Heart right ventricle (tissue), 16 donors: ENCODE measurements at places on chromosomes 11 and 22. TPM values are rescaled to one million over a fixed set of nuclear protein-coding genes. Genes with fewer than 3 reads are reported as not detected.

Gene SYT7
- 19.4 TPM for polyA plus RNA-seq

Gene OR52A1
- not detected for polyA plus RNA-seq

Gene TRPC6
- 0.43 TPM for polyA plus RNA-seq

GRCh38 chr22:39845529-39845928 is 48.0 kb downstream of the ENTHD1 start:
- DNase-seq: no peak

GRCh38 chr22:37739611-37740049 is 42.8 kb downstream of the TRIOBP start:
- no peak for DNase-seq

GRCh38 chr22:33873186-33873585 is 47.1 kb downstream of the LARGE1 start:
- DNase-seq: peak; percentile 72

DNA sequence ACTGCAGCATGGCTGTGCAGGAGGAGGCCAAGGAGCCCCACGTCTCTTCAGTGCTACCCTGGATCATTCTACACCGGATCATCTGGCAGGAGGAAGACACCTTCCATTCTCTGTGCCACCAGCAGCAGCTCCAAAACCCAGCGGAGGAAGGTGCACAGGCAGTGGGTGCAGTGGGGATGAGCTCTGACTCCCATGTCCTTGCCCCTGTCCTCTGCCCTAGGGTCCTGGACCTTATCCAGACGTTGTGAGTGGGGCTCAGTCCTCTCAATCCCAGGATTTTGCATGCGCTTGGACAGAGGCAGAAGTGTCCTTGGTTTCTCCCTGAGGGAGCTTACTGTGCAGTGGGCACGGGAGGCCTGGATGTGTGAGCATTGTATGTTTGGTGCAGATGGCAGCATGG is 61.3 kb downstream of the CABIN1 start:
- no peak for DNase-seq

DNA sequence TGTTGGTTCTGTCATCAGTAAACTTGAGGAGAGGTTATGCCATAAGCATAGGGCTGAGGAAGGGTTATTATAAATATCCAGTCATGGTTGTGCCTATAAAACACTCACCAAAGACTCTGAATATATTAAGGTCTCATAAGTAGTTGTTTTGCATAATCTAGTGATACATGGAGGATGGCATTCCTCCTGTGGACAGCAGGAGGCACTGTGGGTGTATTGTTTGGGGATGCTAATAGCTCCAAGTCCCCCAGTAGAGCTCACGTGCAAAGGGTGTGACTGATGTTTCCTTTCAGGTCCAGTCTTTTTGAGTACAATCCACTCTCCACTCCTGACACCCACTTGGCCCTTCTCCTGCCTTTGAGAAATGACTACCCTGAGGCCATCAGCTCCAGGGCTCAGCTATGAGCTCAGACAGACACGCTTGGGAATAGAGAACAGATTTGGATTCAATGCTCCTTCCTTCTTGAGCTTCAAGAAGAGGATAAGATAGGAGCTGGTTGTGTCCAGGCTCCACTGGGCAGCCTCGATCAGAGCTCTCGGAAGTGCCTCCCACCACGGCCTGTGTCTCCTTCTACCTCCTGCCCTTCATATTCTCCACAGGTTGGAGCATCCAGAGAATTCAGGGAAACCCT is 85.2 kb upstream of the IGLL5 start:
- no peak for DNase-seq

- peak; percentile 64 for DNase-seq
Measured at GRCh38 chr11:58900479-58901420, 38.5 kb upstream of the GLYATL1 start.

DNA sequence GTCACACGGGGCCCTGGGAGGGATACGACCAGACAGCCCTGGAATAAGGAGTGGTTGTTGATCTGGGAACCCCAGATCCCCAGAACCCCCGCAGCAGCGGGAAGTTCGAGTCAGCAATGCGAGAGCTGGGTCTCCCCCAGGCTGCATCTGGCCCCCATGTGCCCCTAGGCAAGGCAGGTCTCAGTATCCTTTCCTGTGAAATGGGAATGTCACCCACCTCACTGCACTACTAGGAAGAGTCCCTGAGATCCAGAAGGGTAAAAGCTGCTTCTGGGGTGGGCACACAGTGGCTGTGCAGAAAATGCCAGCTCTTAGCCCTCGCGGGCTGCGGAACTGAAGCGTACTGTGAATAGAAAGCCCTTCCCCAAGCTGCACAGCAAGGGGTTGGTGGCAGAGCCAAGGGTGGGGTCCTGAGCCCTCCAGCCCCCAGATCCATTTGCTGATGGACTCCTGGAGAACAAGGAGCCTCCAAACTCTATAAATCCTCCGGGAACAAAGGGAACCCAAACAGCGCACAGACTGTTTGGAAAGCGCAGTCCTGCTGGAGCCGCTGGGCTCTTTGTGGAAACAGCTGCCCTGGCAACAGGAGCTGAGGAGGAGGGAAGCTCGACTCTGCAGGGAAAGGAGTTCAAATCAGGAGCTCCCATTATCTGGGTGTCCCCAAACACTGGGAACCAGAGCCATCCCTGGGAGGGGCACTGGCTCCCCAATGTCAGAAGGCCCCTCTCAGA is 68.2 kb upstream of the SHISAL1 start:
- no peak for DNase-seq

- DNase-seq: peak; percentile 16
Measured at GRCh38 chr11:91926965-91927364, 297.7 kb upstream of the FAT3 start.

DNA sequence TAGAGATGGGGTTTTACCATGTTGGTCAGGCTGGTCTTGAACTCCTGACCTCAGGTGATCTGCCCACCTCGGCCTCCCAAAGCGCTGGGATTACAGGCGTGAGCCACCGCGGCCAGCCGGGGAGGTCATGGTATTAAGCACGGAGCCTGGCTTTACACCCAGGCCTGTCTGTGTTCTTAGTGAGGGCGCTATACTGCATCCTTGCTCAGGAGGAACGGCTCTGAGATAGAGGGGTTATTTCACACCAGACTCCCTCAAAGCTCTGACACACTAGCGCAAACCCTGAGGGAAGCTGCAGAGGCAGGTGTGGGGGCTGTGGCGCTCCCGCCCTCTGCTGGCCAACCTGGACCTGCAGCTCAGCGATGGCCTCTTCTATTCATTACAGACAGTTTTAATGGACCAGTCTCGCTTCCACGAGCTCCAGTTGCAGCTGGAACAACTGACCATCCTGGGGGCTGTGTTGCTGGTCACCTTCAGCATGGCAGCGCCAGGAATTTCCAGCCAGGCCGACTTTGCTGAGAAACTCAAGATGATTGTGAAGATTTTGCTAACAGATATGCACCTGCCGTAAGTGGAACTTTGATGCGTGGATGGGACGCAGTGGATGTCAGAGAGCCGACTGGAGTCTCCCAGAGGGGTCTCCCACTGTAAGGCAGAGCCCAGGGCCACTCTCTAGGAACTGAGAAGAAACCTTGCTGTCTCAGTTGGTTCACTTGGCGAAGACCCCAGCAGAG is 26.2 kb downstream of the TCP11L1 start:
- DNase-seq: peak; percentile 54

- peak; percentile 46 for DNase-seq
Measured at GRCh38 chr22:50304528-50305392, 2.7 kb downstream of the PLXNB2 start.

DNA sequence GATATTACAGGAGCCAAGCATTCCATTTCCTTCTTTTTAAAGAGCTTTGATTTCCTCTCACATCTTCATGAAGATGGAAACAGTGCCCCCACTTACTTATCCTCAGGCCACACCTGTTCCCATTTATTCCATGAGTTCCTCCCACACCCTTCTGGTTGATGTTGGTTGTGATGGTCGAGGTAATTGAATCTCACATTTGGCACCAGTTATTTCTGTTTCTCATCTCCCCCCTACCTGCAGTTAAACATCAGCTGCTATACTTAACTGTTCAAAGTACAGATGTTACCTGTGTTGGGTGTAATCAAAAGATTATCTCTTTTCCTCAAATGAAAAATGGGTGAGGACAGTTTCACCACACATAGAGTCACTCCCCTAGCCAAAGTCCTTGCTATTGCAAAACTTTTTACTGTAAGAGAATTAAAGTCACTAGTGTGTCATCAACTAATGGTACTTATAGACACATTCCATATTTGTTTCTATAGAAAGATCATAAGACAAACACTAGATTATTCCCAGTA is 1.9 kb downstream of the TMEM45B start:
- no peak for DNase-seq

DNA sequence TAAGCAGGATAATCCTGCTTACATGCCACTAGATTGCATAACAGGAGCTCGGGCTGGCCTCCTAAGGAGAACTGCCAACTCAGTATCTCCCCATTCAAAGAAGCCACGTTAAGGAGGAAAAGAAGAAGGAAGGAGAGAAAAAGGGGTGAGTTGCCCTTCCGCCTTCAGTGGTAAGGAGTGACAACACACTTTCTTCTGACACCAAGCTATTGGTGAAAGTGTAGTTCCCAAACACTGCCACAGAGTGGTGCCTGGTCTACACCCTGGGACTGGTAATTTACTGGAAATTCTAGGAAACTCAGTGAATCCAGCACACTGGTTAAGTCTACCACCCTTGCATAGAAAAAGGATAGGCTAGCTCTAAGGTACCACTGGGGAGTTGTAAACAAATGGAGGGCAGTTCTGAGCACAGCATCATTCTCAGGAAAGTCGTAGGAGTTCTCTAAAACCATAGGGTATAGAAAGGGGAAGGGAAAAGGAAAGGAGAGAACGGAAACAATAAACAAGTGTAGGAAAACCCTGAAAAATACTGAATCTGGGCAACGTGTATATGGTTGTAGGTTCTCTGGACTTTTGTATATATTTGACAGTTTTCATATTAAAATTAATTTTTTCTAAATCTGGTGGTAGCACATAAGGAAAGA is 58.2 kb downstream of the RRAS2 start:
- DNase-seq: peak; percentile 52

DNA sequence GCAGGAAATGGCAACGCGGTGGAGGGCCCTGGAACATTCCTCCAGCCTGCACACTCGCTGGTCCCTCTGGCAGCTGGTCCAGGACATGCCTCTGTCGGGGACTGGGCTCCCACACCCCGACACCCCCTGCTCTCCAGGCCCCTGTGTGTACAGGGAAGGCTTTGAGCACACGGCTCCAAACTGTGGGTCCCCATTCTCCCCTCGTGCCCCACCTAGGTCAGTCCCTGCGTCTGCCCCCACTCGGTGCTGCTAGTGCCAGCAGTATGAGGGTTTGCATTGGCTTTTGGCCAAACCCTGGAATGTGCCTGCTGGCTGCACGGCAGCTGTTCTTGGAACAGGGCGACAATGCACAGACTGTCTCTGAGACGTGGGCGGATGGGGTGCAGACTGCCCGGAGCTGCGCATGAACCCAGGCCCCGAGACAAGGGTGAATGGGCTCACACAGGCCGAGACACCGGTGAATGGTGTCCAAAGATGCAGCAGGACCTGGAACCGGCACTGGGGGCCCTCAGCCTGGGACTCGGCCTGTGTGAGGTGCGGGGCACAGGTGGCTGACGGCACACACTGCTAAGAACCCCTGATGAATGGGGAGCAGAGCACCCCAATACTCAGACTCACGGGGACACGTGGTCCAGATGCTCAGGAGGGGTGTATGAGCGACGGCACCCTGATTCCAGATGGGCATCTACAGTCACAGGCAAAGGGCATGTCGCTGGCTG is 7.5 kb upstream of the SYT8 start:
- DNase-seq: peak; percentile 38

- no peak for DNase-seq
Measured at GRCh38 chr22:18010266-18010665, 14.1 kb downstream of the MICAL3 start.
